Inflammatory macrophage treated with lipopolysaccharide for 4 hours (primary cell): ENCODE measurements at places on chromosomes 3 and 15.

DNA sequence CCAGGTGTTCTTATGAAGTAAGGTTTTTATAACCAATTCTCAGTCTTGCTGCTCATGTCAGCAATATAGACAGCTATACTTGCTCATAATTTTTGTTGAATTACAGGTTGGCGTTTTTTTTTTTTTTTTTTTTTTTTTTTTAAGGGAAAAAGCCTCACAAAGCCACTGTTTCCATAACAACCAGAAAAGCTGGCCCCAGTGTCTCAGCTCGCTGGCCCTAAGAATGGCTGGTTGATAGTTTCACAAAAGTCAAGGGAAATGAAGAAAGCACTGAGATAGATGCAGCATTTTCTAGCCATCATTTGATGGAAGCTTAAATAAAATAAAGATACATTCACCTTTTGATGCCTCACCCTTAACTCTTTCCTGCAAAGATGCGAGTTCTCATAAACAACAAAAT is 121.9 kb downstream of the C3orf70 start:
- DNase-seq = no peak

- DNase-seq = no peak
Measured at GRCh38 chr3:106688464-106688863, 688.8 kb upstream of the CCDC54 start.

GRCh38 chr15:40034186-40034946 is 4.6 kb downstream of the SRP14 start:
- DNase-seq = no peak

GRCh38 chr3:141385406-141386125 is 17.3 kb downstream of the ZBTB38 start:
- no peak for DNase-seq

GRCh38 chr15:74709011-74709410 is 13.2 kb upstream of the EDC3 start:
- DNase-seq = peak; percentile 71

GRCh38 chr3:129758306-129758705 is 135.2 kb downstream of the TMCC1 start:
- peak; percentile 74 for DNase-seq

DNA sequence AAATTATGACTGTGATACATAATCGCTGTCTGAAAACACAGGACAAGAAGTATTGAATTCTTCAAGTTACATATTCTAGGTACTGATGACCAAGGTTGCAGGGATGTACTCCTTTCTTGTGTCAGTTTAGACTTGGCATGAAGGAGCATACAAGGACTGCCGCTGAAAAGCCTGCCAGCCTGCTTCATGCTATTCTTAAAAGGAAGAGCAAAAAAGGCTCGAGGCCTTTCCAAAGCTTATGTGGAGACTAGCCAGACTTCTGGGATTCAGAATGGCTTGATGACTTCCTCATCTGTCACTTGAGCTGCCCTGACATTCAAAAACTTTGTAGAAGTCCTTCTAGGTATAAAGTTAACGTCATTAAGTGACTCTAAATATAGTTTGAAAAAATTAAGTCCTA is 92.0 kb downstream of the CADM2 start:
- no peak for DNase-seq

GRCh38 chr3:48042071-48042760 is 26.0 kb upstream of the MAP4 start:
- DNase-seq = no peak

DNA sequence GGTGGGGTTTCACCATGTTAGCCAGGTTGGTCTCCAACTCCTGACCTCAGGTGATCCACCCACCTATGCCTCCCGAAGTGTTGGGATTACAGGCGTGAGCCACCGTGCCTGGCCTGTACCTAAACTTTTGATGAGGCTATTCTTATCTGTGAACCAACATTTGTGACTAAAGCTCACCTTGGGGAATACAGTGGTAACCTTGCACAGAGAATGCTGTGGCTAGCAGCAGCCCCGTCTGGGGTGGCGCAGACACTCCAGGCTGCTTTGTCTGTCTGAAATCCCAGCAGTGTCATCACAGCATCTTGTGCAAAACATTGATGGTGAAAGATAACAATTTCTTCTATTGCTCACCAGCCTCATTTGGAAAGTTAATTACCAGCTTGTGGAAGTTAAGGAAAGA is 58.9 kb downstream of the CMTM8 start:
- DNase-seq = peak; percentile 2

DNA sequence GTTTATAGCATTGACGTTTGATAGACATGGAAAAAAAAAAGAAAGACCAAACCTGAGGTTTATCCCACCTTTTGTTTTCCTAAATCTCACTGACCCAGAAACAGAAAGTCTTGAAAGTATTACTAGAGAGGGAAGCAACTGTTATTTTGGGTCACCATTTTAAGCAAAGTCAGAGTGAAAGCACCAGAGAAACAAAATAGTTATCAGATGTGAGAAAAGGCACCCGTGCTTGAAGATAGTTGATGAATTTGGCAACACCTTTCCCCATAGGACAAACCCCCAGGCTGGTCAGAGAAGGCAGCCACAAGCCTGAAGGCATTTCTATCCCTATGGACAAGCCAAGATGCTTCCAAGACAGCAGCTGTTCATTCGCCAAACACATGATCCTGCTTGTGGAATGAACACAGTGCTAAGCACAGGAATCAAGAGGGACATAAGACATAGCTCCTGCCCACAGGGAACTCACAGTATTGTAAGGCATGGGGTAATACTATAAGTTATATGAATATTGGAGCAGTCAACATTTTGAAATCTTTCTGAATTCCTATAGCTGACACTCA is 170.9 kb downstream of the ERC2 start:
- DNase-seq = no peak

DNA sequence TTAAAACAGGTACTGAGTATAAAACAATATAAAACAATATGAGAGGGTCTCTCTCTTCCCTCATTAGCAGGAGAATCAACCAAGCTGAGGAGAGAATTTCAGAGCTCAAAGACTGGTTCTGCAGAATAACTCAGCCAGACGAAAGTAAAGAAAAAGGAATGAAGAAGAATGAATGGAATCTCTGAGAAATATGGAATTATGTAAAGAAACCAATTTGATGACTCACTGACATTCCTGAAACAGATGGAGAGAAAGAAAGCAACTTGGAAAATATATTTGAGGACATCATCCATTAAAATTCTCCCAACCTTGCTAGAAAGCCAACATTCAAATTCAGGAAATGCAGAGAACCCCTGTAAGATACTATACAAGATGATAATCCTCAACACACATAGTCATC is 630.9 kb downstream of the PYDC2 start:
- DNase-seq = no peak

DNA sequence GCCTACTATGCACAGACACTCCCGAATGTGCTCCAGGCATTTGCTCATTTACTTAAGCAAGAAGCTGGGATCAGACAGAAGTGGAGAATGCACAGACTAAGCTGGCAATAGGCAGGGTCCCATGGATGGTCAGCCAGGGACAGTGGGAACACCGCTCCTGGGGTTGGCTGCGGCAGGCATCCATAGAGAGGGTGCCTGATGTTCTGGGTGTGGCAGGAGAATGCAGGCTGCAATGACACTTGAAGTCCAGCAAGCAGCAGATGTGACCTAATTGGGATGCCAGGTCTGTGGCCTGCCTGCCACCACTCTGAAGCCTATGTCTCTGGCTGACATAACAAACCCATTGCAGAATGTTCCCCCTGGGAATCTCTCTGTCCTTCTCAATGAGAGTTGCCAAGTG is 40.2 kb upstream of the SLC6A11 start:
- DNase-seq = no peak

DNA sequence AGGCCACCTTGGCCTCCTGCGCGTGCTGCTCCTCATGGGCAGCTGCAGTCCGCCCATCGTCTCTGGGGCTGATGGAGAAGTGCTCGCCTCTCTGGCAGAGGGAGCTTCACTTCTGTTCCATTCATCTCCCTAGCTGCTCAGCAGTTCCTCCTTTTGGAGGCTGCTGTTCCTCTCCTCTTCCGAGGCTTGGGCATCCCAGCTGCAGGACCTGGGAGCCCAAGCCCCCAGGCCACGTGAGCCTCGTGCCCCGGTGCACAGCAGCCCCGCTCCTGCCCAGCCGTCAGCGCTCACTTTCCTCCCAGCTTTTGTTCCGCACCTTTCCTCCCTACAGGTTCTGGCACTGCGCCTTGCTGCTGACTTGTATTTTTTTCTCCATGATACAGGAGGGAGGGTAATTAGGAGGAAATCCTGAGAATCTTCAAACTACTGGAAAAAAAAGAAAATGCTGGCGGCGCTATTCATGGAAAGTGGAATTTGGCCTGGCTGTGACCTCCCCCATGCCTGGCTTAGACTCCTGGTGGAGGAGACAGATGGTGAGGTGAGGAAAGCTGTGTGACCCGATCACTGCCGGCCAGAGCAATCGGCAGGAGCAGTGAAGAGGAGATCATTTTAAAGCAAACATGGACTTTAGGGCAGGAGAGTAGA is 210.1 kb downstream of the CHST2 start:
- peak; percentile 27 for DNase-seq

DNA sequence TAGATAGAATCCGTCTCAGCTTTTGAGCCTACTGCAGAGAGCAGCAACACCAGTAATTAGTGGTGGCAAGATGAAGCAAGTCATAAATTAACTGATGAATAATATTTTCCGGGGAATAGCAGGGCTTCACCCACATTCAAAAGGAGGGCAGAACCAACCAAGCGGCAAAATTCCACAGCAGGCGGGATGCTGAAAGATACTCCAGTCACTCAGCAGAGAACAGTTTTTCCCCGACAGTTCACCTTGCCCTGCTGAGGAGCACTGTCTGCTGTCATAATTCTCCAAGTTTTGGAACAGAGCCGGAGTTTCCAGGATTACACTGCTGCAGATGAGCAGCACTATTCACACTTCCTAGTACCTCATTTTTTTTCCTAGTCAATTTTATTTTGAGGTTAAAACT is 274.7 kb downstream of the CD47 start:
- DNase-seq = peak; percentile 6

- no peak for DNase-seq
Measured at GRCh38 chr15:57398336-57398735, 22.0 kb downstream of the CGNL1 start.

DNA sequence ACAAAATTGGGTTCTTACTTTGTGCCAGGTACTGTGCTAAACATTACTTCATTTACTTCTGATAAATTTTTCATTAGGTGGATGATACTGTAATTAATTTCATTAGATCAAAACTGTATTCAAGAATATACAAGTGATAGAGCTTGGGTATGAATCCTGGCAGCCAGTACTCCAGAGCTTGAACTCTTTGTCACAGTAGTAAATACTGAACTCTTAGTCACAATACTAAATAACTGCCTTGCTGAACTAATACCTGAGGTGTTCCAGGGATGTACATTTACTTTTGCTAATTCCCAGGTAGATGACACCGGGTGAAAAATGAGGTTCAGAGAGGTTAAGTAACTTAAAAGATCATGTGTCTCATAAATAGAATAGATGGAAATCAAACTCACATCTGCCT is 20.3 kb downstream of the FXR1 start:
- no peak for DNase-seq

DNA sequence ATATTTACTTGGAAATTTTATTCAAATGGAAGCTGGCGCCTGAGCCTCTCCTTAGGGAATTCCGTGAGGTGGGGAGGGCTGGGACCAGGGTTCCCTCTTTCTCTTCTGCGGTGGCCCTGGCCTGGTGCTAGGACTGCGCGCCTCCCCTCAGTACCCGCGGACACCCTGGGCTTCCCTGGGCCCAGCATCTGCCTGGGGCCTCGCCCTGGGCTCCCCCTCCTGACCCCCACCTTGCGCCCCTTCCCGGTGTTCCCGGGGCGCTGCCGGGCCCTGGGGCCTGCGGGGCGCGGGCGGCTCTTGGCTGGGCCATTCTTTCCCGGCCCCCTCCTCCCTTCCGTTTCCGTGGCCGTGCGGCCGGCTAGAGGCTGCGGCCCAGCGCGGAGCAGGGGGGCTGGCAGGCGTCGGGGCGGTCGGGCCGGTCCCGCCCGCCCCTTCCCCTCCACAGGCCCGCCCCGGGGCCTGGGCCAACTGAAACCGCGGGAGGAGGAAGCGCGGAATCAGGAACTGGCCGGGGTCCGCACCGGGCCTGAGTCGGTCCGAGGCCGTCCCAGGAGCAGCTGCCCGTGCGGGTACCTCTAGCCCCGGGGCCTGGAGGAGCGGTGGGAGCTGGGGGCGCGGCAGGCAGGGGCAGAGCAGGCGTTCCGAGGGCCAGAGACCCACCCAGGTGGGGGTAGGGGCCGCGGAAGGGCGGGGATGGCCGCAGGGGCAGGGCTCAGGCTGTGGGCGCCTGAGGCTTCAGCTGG is at the start of gene FES:
Gene FES (plus strand): TSS at position 529 of the 743 bp plus-strand sequence. CDS start 542 bp downstream, outside the sequence.
- peak; percentile 71 for DNase-seq

GRCh38 chr3:141442446-141442845 is 44.4 kb upstream of the RASA2 start:
- DNase-seq = no peak

GRCh38 chr3:57919987-57920386 is 88.2 kb upstream of the FLNB start:
- no peak for DNase-seq

GRCh38 chr3:99843590-99844258 is 26.1 kb downstream of the CMSS1 start:
- no peak for DNase-seq

DNA sequence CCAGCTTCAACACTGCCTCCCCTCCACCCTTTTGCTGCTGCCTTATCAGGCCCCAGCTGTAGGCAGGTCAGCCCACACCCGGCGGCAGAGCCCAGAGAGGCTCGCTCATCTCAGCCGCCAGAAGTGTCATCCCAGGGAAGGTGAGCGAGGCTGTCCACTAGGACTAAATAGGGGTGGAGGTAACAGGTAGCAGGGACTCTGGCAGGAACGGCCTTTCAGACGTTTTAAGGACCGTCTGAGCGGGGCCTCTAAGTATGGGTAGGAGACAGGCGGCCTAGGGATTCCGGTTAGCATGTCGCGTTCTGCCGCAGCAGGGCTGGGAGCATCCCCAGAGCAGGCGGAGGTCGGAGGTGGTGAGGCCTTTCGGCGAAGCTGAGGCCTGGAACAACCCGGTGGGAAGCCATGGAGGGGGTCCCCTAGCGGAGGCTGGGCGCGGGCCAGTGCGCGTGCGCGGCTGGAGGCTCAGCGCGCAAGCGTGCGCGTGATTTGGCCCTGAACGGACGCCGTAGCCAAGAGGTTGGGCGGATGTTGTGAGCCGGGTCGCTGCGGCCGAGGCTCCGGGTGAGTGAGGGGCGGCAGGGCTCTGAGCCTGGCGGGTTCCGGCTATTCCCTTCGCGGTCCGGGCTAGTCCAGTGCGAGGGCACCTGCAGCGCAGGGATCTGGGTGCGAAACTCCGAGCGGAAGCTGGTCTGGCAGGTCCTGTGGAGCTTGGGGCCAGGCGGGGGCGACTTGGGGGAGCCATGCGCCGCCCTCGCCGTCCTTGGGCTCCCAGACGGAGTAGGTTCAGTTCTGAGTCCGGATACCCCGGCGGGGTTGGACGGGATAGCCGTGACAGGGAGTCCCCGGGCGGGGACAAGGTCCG is at the start of the genes MST1 and RNF123:
Gene MST1 (minus strand): TSS at position 429 of the 862 bp plus-strand sequence. CDS start 783 bp downstream, outside the sequence.
Gene RNF123 (plus strand): TSS at position 512 of the 862 bp plus-strand sequence. CDS start 1,609 bp downstream, outside the sequence.
- peak; percentile 91 for DNase-seq
